Activated naive CD4-positive, alpha-beta T cell treated with anti-CD3 and anti-CD28 coated beads, Interleukin-2, amount 50 U/mL, for 72 hours (primary cell): ENCODE measurements at places on chromosomes 3 and 15. TPM values are rescaled to one million over a fixed set of nuclear protein-coding genes. Genes with fewer than 3 reads are reported as not detected.

COMMD2 gene
- total RNA-seq = 25.0 TPM

ITIH3 gene
- not detected for total RNA-seq

SAMD7 gene
- total RNA-seq = not detected

GOLGA8S gene
- total RNA-seq = 0.25 TPM

GLCE gene
- total RNA-seq = 3.9 TPM

WDR93 gene
- not detected for total RNA-seq

TEX264 gene
- 25.7 TPM for total RNA-seq

OGG1 gene
- total RNA-seq = 34.8 TPM

ZDHHC19 gene
- not detected for total RNA-seq

SCN11A gene
- total RNA-seq = 0.09 TPM

C3orf22 gene
- total RNA-seq = not detected

PLSCR5 gene
- total RNA-seq = not detected

THUMPD3 gene
- 62.0 TPM for total RNA-seq

AADAC gene
- total RNA-seq = not detected

STARD9 gene
- 6.5 TPM for total RNA-seq

GABRA5 gene
- not detected for total RNA-seq

SPSB4 gene
- total RNA-seq = not detected

KBTBD12 gene
- total RNA-seq = not detected

HEG1 gene
- 9.8 TPM for total RNA-seq

GOLGA8O gene
- total RNA-seq = 1.6 TPM

SGO1 gene
- total RNA-seq = 38.0 TPM

MOBP gene
- total RNA-seq = not detected

SPINK8 gene
- not detected for total RNA-seq

HIGD2B gene
- total RNA-seq = 0.68 TPM

KLHL40 gene
- total RNA-seq = not detected

RETNLB gene
- total RNA-seq = not detected

SEMA7A gene
- 53.6 TPM for total RNA-seq

SNRPN gene
- 48.1 TPM for total RNA-seq

TMC3 gene
- not detected for total RNA-seq

MEGF11 gene
- not detected for total RNA-seq

EIF2A gene
- total RNA-seq = 158 TPM

ECE2 gene
- total RNA-seq = 0.18 TPM

DAZL gene
- not detected for total RNA-seq

GALNT15 gene
- total RNA-seq = 0.35 TPM

PLA2G4D gene
- not detected for total RNA-seq
